ENCODE measurements at places on chromosomes 3 and 15.

GRCh38 chr15:68383161-68384074 lies 48.5 kb downstream of the ITGA11 start:
- DNase-seq, result no peak

GRCh38 chr15:62582580-62582979 lies 417.5 kb upstream of the C2CD4B start:
- no peak for DNase-seq

DNA sequence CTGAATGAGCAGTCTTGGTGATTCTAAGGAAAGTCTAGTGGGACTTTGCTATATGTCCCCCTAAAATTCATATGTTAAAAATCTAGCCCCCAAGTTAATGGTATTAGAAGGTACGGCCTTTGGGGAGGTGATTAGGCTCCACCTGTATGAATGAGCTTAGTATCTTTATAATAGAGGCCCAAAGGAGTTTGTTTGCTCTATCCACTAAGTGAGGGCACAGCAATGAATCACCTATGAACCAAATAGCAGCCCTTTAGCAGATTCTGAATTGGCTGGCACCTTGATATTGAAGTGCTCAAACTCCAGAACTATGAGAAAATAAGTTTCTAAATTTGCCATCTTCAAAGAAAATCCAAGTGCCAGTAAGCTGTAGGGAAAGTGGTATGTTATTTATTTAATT lies 187.9 kb downstream of the SUCNR1 start:
- DNase-seq, result no peak

GRCh38 chr15:51307811-51308210 lies 30.6 kb downstream of the CYP19A1 start:
- no peak for DNase-seq

- no peak for DNase-seq
These were observed 269.4 kb upstream of the RGMA start for GRCh38 chr15:93358166-93359059.

DNA sequence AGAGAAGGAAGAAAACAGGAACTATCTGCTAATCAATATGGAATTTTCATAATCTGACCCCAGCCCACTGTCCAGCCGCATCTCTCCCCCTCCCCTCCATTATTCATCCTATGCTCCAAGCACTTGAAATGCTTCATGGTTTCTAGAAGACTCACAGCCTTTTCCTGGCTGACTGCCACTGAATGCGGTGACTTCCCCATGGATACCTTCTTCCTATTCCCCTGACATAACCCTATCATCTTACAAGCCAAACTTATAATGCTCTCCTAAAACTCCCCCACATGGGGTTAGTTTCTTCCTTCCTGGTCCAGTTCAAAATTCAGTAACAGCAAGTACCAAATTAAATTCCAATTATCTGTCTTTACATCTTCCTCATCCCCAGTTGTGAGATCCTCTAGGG lies 31.2 kb upstream of the PTX3 start:
- DNase-seq, result no peak

DNA sequence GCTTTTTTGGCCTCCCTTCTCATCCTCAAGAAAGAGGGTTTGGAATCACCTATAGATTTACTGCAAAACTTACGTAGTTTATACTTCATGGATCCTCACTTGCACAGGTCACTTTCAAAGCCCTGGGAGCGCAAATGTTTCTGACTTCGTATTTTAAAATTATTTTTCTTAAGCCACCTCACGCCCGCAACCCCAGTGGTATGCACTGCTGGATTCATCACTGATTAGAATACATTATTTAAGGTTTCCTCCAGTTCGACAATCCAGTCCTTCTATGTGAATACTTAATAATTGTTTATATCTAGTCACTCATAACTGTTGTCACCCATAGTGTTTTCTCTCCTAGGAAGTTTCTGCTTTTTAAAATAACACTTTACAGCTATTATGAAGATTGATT lies 339.9 kb downstream of the CHL1 start:
- DNase-seq, result no peak

DNA sequence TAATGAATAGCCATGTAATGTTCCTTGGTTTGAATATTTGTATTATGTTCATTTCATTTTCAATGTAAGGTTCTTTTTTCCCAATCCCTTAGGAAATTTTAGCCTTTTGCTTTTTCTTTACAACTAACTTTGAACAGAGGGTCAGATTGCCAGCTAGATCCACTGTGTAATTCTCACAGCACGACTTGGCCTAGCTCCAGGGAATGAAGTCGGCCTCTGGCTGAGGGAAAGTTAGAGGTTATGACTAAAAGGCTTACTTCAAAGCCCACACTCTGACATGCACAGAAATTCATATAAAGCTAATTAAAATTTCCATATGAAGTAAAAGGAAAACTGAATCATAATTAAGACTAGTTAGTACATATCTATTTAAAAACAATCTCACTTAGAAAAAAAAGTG lies 38.7 kb downstream of the ROBO1 start:
- no peak for DNase-seq

DNA sequence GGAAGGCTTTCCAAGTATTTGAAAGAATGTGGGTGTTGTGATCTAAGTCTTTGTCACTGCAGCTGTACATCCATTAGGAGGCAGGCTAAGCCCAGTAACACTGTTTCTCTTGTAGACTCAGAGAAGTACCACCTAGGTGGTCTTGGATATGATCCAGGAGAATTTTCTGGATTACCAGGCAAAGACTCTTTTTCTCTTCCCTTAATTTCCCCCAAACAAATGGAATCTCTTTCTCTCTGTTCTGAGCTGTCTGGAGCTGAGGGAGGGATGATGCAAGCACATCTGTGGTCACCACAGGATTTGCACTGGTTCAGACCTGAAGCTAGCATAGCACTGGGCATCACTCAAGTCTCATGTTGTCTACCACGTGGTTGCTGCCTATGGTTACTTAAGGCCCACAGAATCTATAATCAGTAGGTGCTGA lies 227.6 kb downstream of the NECTIN3 start:
- DNase-seq, result no peak

- no peak for DNase-seq
These were observed 57.4 kb upstream of the STXBP5L start for GRCh38 chr3:120850381-120851295.

GRCh38 chr3:15348246-15348645 lies 15.9 kb upstream of the SH3BP5 start:
- DNase-seq, result no peak

DNA sequence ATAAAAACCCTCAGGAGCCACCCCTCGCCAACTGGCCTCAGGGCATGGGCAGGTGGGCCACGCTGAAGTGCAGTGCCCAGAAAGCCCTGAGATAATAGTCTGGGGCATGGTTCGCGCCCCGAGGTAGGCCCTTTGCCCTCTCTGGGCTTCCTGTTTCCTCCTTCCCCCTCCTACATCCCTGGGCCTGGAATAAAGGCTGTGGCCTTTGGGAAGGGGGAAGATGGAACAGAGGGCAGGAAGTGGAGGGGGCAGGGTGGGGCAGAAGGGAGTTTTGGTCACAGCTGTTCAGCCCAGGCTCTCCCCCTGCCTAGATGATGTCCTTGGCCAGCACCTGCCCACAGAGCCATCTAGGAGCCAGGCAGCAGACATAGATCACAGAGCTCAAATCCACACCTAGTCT lies 11.3 kb downstream of the CSRNP1 start:
- DNase-seq, result no peak

- no peak for DNase-seq
These were observed 5.1 kb downstream of the GPD1L start for GRCh38 chr3:32111560-32111959.

DNA sequence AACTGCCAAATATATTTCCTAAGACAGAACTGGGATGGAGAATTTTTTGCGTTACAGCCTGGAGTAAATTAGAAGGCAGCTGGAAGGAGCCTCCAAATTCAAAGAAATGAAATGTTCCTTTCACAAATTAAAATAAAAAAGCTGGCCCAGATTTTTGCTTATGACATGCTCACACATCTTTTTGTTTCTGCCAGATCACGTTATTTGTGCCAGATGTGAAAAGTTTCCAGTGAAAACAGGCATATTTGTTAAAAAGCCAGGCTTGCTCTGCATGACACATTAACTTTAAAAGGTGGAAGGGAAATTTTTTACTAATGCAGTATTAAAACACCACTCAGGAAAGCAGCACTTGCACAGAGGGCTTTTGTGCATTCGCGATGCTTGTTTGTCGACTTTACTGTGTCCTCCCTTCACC lies 23.3 kb upstream of the ACKR4 start:
- DNase-seq, result no peak

DNA sequence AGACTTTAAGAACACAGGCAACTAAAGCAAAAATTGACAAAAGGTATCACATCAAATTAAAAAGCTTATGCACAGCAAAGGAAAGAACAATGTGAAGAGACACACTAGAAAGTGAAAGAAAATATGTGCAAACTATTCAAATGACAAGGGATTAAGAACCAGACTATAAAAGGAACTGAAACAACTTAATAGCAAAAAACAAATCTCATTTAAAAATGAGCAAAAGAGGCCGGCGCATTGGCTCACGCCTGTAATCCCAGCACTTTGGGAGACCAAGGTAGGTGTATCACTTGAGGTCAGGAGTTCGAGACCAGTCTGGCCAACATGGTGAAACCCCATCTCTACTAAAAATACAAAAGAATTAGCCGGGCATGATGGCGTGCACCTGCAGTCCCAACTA lies 14.4 kb downstream of the NGLY1 start:
- no peak for DNase-seq

- no peak for DNase-seq
These were observed 153.4 kb downstream of the FBLN2 start for GRCh38 chr3:13702286-13702685.

- DNase-seq, result no peak
These were observed 72.0 kb upstream of the MAP4 start for GRCh38 chr3:48088056-48088748.

DNA sequence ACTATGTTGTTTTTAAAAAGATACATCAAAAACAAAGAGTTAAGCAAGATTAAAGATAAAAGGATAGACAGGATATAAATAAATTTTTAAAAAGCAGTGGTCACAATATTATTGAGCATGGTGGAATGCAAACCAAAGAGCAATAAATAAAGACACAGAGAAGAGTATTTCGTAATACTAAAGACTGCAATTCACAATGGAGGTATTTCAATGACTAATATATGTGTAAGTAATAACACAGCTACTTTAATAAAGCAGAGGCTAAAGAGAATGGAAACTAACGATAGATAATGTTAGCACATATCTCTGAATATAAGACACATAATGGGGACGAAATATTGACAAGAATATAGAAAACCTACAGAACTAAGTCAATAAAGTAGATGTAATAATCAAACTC lies 219.6 kb downstream of the WDR72 start:
- DNase-seq, result no peak

DNA sequence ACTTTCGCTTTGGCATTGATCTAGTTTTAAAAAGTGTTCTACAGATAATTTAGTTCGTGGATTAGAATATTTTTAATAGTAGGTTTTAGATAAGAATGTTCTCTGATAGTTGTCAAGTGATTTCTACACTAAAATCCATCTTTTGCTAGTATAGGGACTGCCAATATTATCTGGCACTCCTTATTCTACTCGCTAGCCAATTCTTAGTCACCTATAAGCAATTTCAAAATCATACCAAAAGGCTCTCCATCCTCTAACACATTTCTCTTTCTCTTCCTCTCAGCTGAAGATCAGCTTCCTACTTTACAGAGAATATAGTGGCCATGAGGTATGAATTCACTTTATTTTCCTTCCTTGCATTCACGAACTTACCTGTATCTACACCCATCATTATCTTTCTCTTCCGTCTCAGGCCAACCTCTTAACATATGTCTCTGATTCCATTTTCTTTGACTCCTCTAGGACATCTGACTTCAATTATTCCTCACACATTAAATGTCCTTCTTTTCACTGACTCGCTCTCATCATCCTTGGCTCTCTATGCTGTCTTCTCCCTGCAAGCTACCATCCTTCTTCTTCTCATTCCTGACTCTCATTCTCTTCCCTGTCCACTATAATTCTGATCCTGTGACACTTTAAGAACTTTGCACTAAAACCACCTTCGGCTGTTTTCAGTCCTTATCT lies 35.5 kb downstream of the C3orf80 start:
- DNase-seq, result no peak

GRCh38 chr15:55401786-55402246 lies 6.3 kb downstream of the CCPG1 start:
- DNase-seq, result no peak

- DNase-seq, result no peak
These were observed 261.4 kb upstream of the MME start for GRCh38 chr3:154818676-154819255.

GRCh38 chr3:99430348-99431134 lies 207.9 kb upstream of the COL8A1 start:
- DNase-seq, result no peak

DNA sequence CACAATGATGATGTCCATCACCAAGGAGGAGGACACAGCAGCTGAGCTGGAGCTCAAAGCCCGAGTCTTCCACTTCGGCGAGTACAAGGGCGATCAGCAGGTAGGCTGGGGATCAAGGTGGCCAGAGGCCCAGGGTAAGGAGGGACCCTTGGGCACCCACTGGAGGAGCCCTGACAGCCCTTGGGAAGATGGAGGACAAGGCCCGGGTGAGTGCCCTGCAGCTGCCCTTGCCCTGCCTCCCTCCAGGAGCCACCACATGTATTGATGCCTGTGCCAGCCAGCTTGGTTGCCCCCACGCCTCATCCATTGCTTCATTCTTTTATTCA lies 38.4 kb downstream of the CFAP100 start:
- no peak for DNase-seq

DNA sequence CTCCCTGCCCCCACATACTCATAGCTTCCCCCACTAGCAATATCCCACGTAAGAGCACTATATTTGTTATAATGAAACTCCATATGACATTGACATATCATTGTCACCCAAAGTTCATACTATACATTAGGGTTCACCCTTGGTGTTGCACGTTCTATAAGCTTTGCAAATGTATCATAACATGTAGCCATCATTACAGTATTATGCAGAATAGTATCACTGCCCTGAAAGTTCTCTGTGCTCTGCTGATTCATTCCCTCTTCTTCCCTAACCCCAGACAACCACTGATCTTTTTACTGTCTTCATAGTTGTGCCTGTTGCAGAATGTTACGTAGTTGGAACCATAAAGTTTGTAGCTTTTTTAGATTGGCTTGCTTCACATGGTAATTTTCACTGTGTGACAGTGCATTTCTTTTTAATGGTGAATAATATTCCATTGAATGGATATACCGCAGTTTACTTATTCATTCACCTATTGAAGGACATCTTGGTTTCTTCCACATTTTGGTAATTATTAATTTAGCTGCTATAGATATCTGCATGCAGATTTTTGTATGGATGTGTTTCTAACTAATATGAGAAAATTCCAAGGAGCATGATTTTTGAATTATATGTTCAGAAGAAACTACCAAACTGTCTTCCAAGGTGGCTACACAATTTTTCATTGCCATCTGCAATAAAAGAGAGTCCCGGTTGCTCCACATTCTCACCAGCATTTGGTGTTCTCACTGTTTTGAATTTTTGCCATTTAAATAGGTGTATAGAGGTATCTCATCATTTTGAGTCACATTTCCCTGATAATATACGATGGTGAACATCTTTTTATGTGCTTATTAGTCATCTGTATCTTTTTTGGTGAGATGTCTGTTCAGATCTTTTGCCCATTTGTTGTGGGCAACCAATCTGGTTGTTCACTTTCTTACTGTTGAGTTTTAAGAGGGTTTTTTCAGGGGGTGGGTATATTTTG lies 59.7 kb downstream of the CD200 start:
- no peak for DNase-seq

Data from activated CD4-positive, alpha-beta T cell treated with anti-CD3 and anti-CD28 coated beads for 24 hours (primary cell).